ENCODE measurements at places on chromosomes 7 and 10.

- no peak for DNase-seq
These were observed 43.7 kb downstream of the SVIL start for GRCh38 chr10:29590915-29591650.

DNA sequence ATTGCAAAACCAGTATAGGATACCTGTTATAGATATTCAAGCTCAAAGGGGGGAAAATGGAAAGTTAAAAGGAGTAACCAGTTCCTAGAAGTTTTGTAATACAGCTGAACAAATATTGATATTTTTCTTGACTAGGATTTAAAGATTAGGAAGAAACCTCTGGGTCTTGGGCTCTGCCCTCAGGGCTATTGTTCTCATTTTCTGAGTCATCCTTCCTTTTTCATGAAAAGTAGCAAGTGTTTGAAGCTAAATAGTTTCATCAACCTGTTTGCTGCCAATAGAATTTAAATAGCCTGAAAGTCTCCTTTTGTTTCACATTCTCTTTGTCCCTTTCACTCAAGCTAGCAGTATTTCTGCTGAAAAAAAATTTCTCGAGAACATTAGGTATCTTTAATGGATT, 1061.1 kb upstream of the GHITM start:
- DNase-seq = no peak

- peak; percentile 77 for DNase-seq
These were observed 36.4 kb downstream of the DPYSL4 start for GRCh38 chr10:132223156-132223590.

GRCh38 chr10:19904202-19904661, 88.0 kb downstream of the PLXDC2 start:
- no peak for DNase-seq

GRCh38 chr7:127741764-127742375, 89.9 kb downstream of the SND1 start:
- DNase-seq = no peak

DNA sequence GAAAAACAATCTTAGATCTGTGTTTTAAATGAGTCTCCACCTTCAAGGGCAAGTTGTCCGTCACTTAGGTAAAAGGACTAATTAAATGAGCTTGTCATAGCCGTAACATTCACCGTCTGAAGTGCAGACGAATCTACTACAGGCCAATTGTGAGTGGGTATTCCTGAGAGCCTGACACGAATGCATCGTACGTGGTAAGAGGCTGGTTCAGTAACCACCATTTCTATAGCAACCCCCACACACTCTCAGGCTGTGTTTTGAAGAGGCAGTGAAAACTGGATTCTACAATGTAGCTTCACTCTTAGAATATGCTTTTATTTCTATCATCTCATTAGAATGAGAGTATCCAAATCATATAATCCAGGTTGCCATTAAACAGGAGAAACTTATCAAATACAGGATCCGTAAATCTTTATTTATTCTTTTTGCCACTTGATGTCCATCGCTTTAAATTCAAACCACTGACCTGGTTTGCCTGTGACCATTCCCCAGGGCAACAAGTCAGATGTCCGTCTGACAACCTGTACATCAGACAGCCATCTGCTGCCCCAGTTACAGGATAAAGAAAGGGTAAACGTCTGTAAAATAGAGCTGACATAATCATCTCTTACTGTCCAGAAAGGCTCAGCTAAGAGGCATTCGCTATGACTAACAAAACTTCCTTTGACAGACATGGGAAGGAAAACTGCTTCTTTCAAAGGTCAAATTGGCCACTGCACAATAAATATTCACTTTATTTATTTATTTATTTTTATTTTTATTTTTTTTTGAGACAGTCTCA, 70.3 kb upstream of the NMT2 start:
- no peak for DNase-seq

DNA sequence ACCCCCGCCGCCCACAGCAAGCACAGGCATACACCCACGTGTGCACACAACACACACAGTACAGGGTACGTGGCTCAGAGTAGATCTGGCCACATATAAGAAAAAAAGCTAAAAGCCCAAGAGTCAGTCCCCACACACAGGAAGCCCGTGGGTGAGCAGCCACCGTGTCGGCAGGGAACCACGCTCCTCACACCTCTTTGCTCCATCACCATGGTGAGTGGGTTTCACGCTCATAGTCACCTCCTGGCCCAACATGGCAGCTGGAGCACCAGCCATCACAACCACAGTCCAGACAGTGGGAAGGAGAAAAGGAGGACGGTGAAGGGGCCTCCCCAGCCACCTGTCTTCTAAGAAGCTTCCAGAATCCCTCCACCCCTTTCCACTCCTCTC, 76.0 kb upstream of the PDGFA start:
- DNase-seq = no peak

DNA sequence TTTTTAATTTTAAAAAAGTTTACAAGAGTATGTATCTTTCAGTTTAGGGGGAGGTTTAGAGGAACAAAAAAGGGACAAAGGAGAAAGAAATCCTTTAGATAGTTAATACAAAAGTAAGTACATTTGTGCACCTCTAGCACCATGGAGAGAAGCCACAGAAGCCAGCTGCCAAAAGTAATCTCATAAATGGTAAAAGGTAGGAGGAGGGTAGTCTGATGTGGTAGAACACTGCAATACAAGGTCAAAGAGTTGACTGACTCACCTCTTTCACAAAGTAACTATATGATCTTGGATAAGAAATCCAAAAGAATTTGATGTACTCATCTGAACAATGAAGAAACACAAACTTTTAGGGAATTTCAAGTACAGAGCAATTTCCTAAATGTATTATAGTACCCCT, 68.1 kb downstream of the CNOT4 start:
- DNase-seq = no peak

GRCh38 chr10:121601458-121601857, 3.2 kb upstream of the FGFR2 start:
- DNase-seq = no peak

DNA sequence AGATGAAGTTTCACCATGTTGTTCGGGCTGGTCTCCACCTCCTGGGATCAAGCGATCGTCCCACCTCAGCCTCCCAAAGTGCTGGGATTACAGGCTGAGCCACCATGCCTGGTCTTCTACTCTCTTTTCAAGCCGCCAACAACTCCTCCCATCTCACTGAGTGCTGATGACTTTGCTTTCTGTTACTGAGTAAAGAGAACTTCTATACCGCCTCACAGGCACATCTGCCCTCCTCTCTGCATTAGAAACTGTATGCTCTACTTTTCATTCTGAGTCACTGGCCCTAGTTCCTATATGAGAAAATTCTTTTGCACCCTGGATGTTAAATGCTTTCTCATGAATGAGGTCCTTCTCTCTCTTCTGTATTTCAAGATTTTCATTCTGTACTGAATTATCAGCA, 2.2 kb upstream of the ZNF239 start:
- DNase-seq = no peak

DNA sequence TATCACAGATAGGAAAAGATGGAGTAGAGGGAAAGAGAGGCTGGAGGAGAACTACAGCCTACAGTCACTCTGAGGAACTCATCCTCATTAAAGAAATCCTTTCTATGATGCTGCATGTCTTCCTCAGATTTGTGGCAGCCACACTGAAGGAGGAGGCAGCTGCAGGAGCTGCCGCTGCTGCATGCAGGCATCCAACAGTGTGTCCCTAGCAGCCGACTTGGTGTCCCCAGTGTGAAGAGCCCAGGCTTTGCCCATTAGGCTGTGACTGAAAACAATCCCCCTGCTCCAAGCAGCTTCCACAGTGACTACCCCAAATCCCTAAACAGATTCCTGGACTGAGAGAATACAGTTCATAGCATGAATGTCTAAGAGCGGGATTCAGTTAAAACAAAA, 23.1 kb downstream of the SKIDA1 start:
- DNase-seq = no peak

GRCh38 chr10:108849688-108850087, 1073.6 kb downstream of the XPNPEP1 start:
- DNase-seq = no peak

DNA sequence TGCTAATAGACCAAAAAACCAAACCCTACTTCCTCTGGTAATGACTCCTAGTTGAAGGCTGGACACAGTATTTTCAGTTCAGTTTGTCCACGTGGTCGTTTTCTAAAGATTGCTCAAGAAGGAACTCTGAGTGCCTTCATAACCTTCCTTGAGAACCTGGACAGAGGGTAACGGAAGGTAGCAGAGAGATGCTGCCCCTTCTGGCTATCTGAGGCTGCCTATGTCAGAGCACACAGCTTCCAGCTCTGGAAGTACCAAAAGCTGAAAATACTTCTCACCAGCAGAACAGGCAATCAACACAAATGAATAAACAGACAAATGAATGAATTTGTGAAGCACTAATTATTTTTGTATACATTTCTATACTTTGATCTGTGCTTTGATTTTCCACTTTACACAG, 85.2 kb downstream of the AMPH start:
- DNase-seq = no peak
